ENCODE measurements at places on chromosomes 2 and 18. TPM values are rescaled to one million over a fixed set of nuclear protein-coding genes. Genes with fewer than 3 reads are reported as not detected.

The TDRD15 gene
- not detected for total RNA-seq

The SPP2 gene
- not detected for total RNA-seq

The C2orf78 gene
- total RNA-seq, result not detected

The ARHGAP25 gene
- total RNA-seq, result 79.6 TPM

The HMSD gene
- 1.1 TPM for total RNA-seq

The VWC2L gene
- total RNA-seq, result not detected

The WDR7 gene
- 39.1 TPM for total RNA-seq

The GAL3ST2 gene
- total RNA-seq, result 0.20 TPM

The MEIS1 gene
- total RNA-seq, result not detected

The NOL4 gene
- not detected for total RNA-seq

The COLEC12 gene
- total RNA-seq, result not detected

The LYG2 gene
- not detected for total RNA-seq

The KLHL41 gene
- not detected for total RNA-seq

The FABP1 gene
- not detected for total RNA-seq

The PAX8 gene
- total RNA-seq, result 1.6 TPM

The UGT1A10 gene
- not detected for total RNA-seq

The PLCL1 gene
- 2.6 TPM for total RNA-seq

The CCBE1 gene
- not detected for total RNA-seq

The LRATD1 gene
- total RNA-seq, result not detected

The ABCG5 gene
- total RNA-seq, result not detected

The MC4R gene
- not detected for total RNA-seq

The SH3YL1 gene
- 30.8 TPM for total RNA-seq

The ACMSD gene
- total RNA-seq, result not detected

The CAVIN2 gene
- not detected for total RNA-seq

The RIF1 gene
- 45.5 TPM for total RNA-seq

The STON1 gene
- 1.4 TPM for total RNA-seq

The MERTK gene
- 0.14 TPM for total RNA-seq

The AQP12B gene
- total RNA-seq, result not detected

The EML6 gene
- total RNA-seq, result 0.86 TPM

The SULT1C2 gene
- not detected for total RNA-seq

The CSRNP3 gene
- not detected for total RNA-seq

The ASXL3 gene
- not detected for total RNA-seq

The CYBRD1 gene
- 0.51 TPM for total RNA-seq

The ANKRD30BL gene
- total RNA-seq, result not detected

The DAW1 gene
- total RNA-seq, result not detected

The MCM6 gene
- 86.4 TPM for total RNA-seq

The IL36B gene
- not detected for total RNA-seq

The FAM124B gene
- 0.55 TPM for total RNA-seq

The GPR155 gene
- 36.3 TPM for total RNA-seq

The AFG3L2 gene
- 36.7 TPM for total RNA-seq

The ARID5A gene
- 74.6 TPM for total RNA-seq

The CNTNAP5 gene
- not detected for total RNA-seq

The COL6A3 gene
- 0.43 TPM for total RNA-seq

The HOXD10 gene
- not detected for total RNA-seq

The IGFBP5 gene
- not detected for total RNA-seq

The ANO7 gene
- 0.45 TPM for total RNA-seq

The REG3G gene
- not detected for total RNA-seq

The TFCP2L1 gene
- 0.07 TPM for total RNA-seq
